AG09309 (cell line): ENCODE measurements at places on chromosomes 1 and 21.

DNA sequence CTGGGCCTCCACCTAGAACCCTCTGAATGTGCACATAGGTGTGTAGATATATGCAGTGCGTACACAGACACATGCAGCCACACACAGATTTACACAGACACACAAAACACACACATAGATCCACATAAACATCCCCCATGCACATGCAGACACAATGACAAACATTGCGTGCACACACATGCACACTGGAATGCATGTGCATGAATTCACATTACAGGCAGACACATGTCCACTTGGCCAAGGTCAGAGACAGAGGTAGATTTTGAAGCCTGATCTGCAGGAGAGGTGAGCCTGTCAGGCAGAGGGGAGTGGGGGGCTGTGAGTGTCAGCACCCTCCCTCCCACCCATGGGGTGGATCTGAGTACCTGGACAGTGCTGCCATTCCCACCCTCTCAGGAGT, 338.5 kb downstream of the PTPRU start:
- no peak for DNase-seq

DNA sequence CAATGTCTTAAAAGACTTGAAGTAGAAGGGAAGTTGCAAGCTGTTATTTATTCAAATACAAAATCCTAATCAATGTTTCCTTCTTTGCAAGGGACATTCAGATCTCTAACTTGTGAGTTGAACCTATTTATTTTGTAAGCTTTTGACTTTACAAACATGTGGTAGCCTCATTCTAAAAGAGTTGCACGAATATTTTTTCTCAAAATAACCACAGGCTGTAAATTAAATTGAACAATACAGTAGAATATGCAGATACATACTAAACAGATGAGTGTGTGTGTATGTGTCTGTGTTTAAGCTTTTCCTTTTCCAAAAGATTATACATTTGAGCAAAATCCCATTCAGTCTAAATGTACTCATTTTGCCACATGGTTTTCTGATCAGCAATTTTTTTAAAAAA, 4.8 kb upstream of the DYNLT5 start:
- peak; percentile 41 for DNase-seq

GRCh38 chr1:216919060-216919970, 196.1 kb upstream of the ESRRG start:
- no peak for DNase-seq

DNA sequence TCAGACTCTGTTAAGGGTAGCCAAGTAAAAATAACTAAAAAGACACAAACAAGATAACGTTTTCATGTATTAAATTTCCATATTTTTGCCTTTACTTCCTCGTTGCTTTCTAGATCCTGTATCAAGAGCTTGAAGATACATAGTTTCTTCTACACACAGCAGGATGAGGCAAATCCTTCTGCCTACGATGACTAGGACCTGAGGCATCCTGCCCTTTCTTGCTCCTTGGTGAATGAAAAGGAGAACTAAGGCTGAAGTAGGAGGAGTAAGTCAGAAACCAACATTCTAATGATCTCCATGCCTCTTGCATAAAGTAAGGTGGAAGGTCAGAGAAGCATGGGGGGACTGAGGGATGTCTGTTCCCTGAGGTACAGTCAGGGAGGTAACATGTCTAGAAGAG, 102.6 kb downstream of the GPATCH2 start:
- DNase-seq: no peak

DNA sequence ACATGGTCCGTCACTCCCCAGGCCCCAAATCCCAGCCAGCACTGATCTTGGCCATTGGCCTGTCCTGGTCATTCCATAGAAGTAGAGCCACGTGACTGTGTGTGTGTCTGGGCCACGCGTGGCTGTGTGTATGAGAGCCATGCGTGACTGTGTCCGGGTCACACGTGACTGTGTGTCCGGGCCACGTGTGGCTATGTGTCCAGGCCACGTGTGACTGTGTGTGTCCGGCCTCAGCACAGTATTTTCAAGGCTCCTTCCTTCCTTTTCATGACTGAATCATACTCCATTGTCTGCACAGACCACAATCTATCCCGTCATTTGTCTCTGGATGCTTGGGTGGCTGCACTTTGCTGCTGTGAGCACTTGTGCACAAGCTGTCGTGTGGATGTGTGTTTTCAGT, 67.4 kb downstream of the SKI start:
- no peak for DNase-seq

GRCh38 chr1:177863796-177864195, 106.1 kb downstream of the SEC16B start:
- DNase-seq: no peak

- DNase-seq: no peak
These were observed 94.8 kb downstream of the DAB1 start for GRCh38 chr1:57329001-57329527.

GRCh38 chr1:214707306-214708087, 104.5 kb downstream of the CENPF start:
- DNase-seq: peak; percentile 21

DNA sequence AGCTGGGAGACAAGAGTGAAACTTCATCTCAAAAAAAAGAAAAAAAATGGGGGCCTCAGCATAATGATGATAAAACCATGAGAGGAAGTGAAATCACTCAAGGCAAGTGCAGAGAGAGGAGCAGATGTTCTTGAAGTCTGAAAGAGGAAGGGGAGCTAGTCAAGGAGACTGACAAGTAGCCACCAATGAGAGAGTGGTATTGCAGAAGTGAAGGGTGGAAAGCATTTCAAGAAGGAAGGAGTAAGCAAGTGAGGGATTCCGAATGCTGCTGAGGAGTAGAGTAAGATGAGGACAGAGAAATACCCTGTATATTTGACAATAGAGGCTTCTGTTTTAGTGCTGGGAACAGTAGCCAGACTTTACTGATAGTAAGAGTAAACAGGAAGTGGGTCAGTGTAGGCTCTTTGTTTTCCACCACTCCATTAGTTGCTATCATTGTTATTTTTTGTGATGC, 2.9 kb downstream of the TATDN3 start:
- DNase-seq: no peak

GRCh38 chr1:65056234-65056633, 89.9 kb upstream of the JAK1 start:
- DNase-seq: no peak

DNA sequence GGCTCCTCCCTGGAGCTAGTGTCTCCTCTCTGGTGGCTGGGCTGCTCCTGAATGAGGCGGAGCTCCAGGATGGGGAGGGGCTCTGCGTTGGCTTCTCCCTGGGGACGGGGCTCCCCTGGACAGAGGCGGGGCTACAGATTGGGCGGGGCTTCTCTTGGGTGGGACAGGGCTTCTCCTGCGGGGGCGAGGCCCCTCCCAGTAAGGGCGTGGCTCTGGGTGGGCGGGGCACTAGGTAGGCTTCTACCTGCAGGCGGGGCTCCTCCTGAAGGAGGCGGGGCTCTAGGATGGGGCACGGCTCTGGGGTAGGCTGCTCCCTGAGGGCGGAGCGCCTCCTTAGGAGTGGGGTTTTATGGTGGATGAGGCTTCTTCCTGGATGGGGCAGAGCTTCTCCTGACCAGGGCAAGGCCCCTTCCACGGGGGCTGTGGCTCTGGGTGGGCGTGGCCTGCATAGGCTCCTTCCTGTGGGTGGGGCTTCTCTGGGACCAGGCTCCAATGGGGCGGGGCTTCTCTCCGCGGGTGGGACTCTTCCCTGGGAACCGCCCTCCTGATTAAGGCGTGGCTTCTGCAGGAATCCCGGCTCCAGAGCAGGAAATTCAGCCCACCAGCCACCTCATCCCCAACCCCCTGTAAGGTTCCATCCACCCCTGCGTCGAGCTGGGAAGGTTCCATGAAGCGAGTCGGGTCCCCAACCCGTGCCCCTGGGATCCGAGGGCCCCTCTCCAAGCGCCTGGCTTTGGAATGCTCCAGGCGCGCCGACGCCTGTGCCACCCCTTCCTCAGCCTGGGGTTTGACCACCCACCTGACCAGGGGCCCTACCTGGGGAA, 22.7 kb upstream of the ARF1 start:
- no peak for DNase-seq

DNA sequence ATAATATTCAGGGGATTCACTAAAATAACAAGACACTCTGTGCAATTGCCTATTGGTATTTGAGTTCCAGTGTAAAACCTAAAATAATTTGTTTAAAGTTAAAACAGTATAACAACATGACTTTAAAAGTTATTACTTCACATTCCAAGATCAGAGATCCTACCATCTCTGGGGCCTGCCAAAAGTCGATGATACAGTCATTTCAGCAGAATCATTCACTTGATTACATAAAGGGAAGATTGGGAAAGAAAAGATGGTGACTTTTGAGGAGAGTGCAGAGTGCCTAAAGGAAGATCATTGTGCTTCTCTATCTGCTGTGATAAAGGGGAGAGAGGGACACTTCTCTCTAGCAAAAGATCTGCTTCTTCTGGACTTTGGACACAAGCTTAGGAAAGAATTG, 784.4 kb upstream of the ADGRL4 start:
- no peak for DNase-seq

- no peak for DNase-seq
These were observed at the start of gene DAB1 for GRCh38 chr1:57423656-57424211. TSS of gene DAB1 (minus strand) at chr1:57424060. CDS start at chr1:57291030, 133,030 bp downstream.

- no peak for DNase-seq
These were observed 62.1 kb downstream of the SKI start for GRCh38 chr1:2290171-2290578.
